ENCODE measurements at places on chromosomes 5 and 9. TPM values are rescaled to one million over a fixed set of nuclear protein-coding genes. Genes with fewer than 3 reads are reported as not detected.

GRCh38 chr9:36738318-36738976, 165.8 kb downstream of the MELK start:
- no peak for DNase-seq

DNA sequence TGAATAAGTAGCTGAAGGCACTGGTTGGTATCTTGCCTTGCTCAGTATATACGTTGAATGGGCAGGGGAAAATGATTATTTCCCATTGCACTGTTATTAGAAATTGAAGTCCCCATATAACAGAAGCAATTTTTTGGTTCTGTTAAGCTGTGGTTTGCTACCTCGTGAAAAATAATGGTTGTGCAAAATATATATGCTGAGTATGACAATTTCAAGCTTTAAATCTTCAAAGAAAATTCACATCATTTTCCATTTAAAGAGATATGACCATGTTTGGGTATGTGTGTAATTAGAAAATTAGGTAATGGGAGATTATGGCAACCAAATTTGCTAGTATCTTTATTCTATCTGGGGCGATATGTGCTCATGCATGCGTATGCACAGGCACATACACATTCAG, 139.8 kb downstream of the DMAC1 start:
- no peak for DNase-seq

DNA sequence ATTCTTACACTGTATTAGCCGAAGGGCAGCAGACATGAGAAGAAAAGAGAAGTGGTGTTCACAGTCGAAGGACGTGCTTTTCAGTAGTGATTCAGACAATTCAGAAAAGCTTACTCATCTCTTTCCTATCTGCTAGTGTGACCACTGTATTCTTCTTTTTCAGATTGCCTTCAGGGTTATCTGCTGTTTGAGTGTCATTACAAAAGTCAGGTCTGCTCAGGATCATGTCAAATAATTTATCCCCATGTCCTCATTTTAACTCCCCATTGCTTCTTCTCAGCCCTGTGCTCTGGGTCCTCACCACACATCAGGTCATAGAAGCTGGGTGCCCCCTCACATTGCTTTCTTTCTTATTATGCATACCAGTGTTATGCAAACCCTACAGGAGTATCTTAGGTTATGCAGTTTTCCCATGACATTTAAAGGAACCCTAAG, 394.0 kb downstream of the CETN3 start:
- DNase-seq: no peak

DIPK1B gene
- total RNA-seq: 26.3 TPM
